ENCODE measurements at places on chromosomes 7 and 10. TPM values are rescaled to one million over a fixed set of nuclear protein-coding genes. Genes with fewer than 3 reads are reported as not detected.

Gene CYP2W1
- total RNA-seq: 0.05 TPM

Gene CACNB2
- not detected for total RNA-seq

Gene LHPP
- total RNA-seq: 9.9 TPM

Gene WNT16
- total RNA-seq: 1.6 TPM

Gene HABP2
- 0.14 TPM for total RNA-seq

Gene ANKRD7
- 0.30 TPM for total RNA-seq

Gene SUN3
- 0.13 TPM for total RNA-seq

Gene PAX4
- total RNA-seq: not detected

Gene ZMIZ1
- 42.8 TPM for total RNA-seq

Gene GIMAP6
- total RNA-seq: not detected

Gene TRIP6
- total RNA-seq: 46.2 TPM

Gene TRPV5
- total RNA-seq: not detected

Gene SPDYE9
- total RNA-seq: not detected

Gene SEC31B
- total RNA-seq: 0.79 TPM

Gene TLX1
- not detected for total RNA-seq

Gene MBL2
- total RNA-seq: not detected

Gene TMEM213
- not detected for total RNA-seq

Gene CUBN
- 0.15 TPM for total RNA-seq

Gene SRRM3
- total RNA-seq: 9.5 TPM

Gene IGFBP3
- total RNA-seq: 156 TPM

Gene CRPPA
- 0.64 TPM for total RNA-seq

Gene NKX2-3
- total RNA-seq: not detected

Gene AGMO
- 0.92 TPM for total RNA-seq

Gene VSTM4
- total RNA-seq: 0.38 TPM

Gene GSAP
- total RNA-seq: 2.3 TPM

Gene RADIL
- 1.7 TPM for total RNA-seq

Gene COBL
- total RNA-seq: 3.2 TPM

Gene LMTK2
- total RNA-seq: 13.8 TPM

Gene NUTM2B
- total RNA-seq: 0.43 TPM

Gene CYP3A7
- total RNA-seq: not detected

Gene MMP21
- not detected for total RNA-seq

Gene CABCOCO1
- total RNA-seq: 0.12 TPM

Gene ANKRD61
- 0.26 TPM for total RNA-seq

Gene CNPY1
- not detected for total RNA-seq

Gene NEUROG3
- not detected for total RNA-seq

Gene LIPM
- not detected for total RNA-seq

Gene LFNG
- 15.2 TPM for total RNA-seq

Gene H2BK1
- total RNA-seq: not detected

Gene AKR1C3
- total RNA-seq: 1,052 TPM

Gene PGAM2
- not detected for total RNA-seq

Gene PIK3AP1
- 0.84 TPM for total RNA-seq

Gene GPR141
- not detected for total RNA-seq

Gene ANKRD2
- 7.4 TPM for total RNA-seq

Gene NCF1
- 0.11 TPM for total RNA-seq

Gene GSTO2
- 1.9 TPM for total RNA-seq

Gene GFRA1
- 8.4 TPM for total RNA-seq

Gene RPEL1
- not detected for total RNA-seq

Gene EPO
- not detected for total RNA-seq

Gene KIAA1549
- total RNA-seq: 4.0 TPM

Gene DGKI
- total RNA-seq: 0.43 TPM

Gene FKBP14
- 10.3 TPM for total RNA-seq

Gene CARD11
- 2.7 TPM for total RNA-seq

Gene VSIR
- total RNA-seq: 22.2 TPM

Gene FANK1
- total RNA-seq: 1.9 TPM

Gene LRGUK
- 0.48 TPM for total RNA-seq

Gene LGI1
- total RNA-seq: not detected

Gene SFRP4
- 3.7 TPM for total RNA-seq

Gene CHRM2
- total RNA-seq: not detected

Gene CALCR
- 0.05 TPM for total RNA-seq
